NCI-H345 (cell line): ENCODE measurements at places on chromosomes 3 and 15.

DNA sequence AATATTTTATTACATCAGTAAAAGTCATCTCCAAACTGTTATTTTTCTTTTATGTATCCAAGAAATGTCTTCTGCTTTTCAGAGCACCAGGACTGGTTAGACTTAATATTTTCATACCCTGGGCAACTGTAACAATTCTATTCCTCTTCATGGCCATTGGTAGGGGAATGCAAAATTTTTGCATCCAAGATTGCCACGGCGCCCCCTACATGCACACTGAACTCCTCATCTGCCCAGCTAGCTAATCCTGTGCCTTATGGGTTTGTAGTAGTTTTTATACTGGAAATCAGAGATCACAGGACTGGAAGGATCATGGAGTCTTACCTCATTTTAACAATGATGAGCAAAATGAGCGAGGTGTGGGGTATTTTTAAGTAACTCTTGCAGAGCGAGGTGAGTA lies 74.2 kb downstream of the CRTC3 start:
- no peak for DNase-seq

GRCh38 chr3:95595416-95596075 lies 1218.8 kb upstream of the EPHA6 start:
- DNase-seq: no peak

GRCh38 chr3:30069056-30069455 lies 537.3 kb upstream of the TGFBR2 start:
- DNase-seq: no peak

GRCh38 chr3:13248640-13249039 lies 171.5 kb downstream of the NUP210 start:
- no peak for DNase-seq

- peak; percentile 33 for DNase-seq
These were observed at the start of gene SNX22 for GRCh38 chr15:64151727-64152506. TSS of gene SNX22 (plus strand) at chr15:64151731. CDS start at chr15:64151776, 45 bp downstream.

DNA sequence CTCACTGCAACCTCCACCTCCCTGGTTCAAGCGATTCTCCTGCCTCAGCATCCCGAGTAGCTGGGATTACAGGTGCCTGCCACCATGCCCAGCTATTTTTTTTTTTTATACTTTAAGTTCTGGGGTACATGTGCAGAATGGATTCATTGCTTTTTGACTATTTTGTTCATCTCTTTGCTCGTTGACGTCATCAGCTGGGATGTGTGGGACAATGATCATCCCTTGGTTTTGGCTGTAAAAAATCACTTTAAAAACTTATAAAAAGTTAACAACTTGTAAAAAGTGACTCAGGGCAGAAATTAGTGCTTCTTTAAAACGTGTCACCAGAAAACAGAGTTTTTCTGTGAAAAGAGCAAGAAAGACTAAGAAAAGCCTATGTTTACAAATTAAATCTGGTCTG lies 37.8 kb downstream of the IGSF10 start:
- DNase-seq: no peak

GRCh38 chr3:52046186-52046901 lies 10.0 kb downstream of the DUSP7 start:
- DNase-seq: no peak

GRCh38 chr15:74676801-74677200 lies 19.0 kb downstream of the EDC3 start:
- DNase-seq: no peak

- no peak for DNase-seq
These were observed 3.6 kb downstream of the CRTAP start for GRCh38 chr3:33117461-33117860.

DNA sequence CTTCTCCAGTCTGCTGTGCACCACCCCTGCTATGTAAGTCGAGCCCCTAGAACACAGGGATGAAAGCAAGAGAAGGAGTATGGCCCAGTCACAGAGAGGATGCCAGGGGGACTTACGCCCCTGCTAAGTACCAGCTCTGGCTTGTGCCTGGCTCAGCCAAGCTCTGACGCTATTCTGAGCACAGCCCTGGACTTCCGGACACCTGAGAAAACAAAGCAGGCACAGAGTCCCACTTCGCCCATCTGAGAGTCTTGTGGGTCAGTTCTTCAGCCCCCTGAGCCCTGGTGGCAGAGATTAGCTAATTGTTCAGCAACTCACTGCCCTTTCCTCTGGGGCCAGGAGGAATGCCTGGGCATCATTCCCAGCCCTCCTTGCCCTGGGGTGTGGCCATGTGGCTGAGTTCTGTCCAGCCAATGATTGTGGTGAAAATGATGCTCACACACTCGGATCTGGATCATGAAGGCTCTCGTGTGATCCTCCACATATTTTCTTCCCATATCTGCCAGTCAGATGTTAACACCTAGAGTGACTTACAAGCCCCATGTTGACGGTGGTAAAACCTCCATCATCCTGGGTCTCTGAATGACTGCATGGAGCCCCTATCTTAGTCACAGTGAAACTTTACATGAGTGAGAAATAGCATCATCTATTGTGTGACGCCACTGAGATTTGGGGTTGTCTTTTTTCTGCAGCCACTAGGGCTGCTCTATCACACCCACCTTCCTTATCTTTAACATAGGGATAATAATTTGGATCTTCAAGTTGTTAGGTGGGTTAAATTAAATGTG lies 105.7 kb downstream of the TPRA1 start:
- DNase-seq: no peak

DNA sequence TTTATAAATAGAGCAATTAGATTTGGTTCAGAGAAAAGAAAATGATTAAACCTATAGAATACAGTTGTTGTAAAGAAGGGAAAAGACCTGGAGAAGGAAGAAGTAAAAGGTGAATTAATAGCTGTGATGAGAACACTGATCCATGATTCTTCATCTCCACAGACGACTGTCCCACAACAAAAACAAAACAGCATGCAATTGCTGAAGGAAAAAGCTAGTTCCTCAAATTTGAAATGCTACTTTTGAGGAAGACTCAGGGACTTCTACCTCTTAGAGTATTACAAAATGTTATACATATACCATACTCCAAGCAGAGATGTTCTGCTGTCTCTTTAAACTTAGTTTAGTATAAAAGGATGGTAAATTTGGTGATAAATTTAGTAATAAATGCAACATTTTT lies 21.5 kb downstream of the ALCAM start:
- no peak for DNase-seq

- peak; percentile 65 for DNase-seq
These were observed 38.8 kb downstream of the TMEM40 start for GRCh38 chr3:12719984-12720898.

DNA sequence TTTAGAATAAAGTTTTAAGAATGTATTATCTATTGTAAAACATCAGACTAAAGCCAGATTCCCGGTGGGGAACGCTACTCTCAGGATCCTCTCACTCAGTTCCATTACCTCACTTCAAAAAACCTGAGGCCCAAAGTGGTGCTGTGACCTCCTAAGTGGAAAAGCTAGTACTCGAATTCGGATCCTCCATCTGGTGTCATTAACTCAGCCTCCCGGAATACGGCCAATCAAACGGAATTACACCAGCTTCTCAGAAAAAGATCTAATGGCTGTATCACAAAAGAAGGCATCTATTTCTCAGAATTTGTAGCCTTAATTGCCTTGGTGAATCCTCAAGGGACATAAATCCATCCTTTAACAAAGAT lies 627 bp downstream of the ACAD11 start:
- DNase-seq: no peak

DNA sequence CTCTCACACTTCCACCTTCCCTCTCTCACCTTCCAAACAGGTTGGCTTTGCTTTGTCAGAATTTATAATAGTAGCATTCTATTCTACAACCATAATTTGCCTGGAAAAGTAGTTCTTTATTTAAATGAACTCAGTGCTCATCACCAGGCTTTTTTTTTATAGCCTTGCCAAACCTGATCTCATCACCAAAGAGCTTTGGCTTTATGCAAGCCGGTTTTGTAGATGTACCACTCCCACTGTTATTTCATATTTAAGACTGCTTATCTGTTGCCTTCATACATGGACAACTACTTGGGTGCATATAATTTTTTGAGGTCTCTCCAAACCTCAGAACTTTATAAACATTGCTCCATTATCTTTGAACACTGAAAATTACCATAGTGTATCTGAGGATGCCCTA lies 246.1 kb upstream of the PPP2R3A start:
- no peak for DNase-seq

DNA sequence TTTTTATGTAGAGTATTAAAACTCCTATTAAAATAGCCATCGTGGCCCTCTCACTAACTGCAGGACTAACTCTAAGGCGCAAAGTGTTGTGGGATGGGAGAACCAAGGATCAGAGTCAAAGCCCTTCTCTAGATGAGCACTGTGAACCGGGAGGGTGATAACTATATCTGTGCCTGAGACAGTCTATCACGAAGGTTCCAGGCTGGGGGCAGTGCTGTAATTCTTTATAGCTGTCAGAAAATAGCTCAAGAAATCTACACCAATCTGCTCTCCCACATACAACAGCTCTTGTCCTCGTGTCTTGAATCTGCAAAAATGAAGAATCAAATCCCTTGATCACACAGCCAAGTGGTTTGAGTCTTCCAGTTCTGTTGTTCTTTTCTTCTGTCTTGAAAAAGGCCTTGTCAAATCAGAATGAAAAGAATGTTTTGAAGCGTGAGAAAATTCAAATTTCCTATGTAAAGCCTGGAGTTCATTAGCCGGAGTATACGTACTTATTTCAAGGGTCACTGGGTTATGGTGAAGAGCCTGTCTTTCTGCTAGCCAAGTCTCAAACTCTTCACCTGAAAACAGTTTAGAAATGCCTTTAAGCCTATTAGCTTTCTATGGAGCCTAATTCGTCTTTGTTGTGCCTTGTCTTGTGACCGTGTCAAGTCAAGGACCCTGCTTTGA lies 185.3 kb upstream of the NECTIN3 start:
- DNase-seq: no peak

- no peak for DNase-seq
These were observed 9.7 kb downstream of the PEX5L start for GRCh38 chr3:180026997-180027396.

GRCh38 chr3:175585898-175586297 lies 726.8 kb downstream of the NAALADL2 start:
- no peak for DNase-seq

DNA sequence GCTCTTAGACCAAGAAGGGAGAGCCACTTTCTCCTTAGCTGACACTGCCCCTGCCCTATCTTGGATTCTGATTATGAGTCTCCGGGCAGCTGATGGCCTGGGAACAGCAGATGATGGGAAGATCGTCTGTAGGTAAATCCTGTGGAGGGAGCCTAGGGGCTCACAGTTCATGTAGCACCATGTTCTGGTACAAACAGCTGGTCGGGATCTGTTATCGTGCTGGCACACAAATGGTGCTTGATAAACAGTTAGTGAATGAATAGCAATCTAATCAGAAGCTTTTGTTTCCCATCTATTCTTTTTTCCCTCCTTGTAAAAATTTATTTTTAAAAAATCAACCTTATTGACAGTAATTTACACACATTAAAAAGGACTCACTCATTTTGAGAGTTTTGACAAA lies 26.8 kb downstream of the CDCP1 start:
- DNase-seq: no peak

GRCh38 chr3:180626844-180627243 lies 24.9 kb downstream of the TTC14 start:
- DNase-seq: no peak

DNA sequence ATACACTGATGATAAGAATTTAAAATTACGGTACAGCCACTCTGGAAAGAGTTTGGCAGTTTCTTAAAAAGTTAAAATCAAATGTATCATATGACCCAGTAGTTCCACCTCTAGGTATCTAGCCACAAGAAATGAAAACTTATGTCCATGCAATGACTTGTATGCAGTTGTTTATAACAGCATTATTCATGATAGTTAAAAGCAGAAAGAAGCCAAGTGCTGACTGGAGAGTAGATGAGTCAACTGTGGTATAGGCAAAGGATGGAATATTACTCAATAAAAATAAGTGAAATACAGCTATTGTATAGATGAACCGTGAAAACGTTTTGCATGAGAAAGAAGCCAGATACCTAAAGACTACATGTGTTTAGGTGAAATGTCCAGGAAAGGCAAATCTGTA lies 14.8 kb downstream of the GPR87 start:
- DNase-seq: no peak

DNA sequence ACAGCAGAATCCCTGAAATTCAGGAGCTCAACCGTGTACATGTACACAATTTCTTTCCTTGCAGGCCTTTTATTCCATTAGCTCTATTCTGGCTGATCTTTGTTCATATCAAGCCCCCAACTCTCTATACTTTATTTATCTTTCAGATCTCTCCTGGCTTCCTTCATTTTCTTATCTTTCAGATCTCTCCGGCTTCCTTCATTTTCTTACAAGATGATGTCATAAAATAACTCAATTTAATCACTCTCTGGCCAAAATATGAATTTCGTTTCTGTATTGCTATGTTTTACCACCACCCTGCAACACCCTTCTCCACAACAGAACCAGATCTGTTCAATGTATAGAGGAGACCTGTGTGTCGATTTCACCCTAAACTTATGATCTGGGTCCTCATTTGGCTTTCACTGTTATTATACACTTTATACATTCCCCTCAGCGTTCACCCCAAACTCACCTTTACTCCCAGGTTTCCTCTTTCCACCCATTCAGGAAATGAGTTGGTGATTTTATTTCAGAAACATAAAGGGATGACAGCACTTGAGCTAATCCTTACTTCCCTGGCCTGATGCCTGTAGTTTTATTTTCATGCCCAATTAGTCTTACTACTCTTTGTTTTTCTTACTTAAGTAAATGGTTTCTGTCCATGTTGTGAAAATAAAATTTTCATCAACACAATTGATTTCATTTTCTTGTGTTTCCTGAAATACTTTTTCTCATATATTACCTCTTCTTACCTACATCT lies 195.5 kb downstream of the BCHE start:
- no peak for DNase-seq

- no peak for DNase-seq
These were observed 1.1 kb downstream of the TM6SF1 start for GRCh38 chr15:83108266-83109219.

DNA sequence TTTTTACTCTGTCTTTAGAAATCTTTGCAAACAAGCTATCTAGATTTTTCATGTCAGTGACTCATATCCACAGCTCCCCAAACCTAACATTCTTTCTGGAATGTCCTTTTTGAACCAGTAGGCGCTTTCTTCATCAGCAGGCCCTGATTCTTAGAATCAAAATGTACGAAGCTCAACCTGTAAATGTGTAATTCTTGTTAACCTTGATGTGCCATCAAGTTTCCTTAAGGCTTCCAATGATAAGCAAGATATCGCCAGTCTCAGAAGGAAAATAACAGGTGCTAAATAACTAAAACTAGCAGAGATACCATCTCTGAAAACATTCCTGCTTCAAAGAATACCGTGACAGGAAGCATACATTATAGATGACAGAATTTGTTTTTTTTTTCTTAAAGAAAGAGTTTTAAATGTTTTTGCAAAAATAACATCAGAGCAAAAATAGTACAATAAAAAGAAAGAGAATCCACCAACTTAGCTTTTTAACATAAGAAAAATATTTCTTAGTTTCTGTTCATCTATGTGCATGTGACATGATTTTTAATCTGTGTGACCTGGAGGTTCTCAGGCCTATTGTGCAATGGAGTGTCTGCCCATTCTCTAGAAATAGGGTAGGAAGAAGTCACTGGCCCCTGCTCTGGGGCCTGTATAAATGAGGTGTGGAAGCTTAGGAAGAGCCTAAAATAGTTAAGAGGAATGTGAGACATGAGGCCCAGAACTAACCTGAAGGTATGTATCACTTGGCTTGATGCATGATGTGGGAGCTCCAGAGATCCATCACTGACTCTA lies 14.7 kb upstream of the SECISBP2L start:
- no peak for DNase-seq

- DNase-seq: no peak
These were observed 1146.6 kb downstream of the OTOL1 start for GRCh38 chr3:162643245-162643644.
